CD4-positive, alpha-beta T cell treated with Interleukin-4 for 1 hour (primary cell): ENCODE measurements at places on chromosomes 1 and 21.

DNA sequence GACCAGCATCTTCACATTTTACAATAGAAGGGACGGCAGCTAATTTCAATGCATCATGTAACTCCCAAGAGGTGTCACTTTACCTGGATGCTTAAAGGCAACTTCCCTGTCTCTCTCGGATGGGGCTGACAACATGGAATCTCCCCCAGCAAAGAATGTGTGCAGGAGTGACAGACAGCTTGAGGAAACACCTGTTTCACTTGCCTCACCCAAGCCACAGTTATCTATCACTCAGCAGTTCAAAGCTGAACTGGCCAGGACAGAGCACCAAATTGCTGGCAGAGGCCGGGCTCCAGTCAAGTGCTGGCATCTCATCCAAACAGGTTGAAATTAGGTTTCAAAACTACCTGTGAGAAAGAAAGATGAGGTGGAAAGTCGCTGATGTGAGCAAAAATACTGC is 538.0 kb upstream of the PLXNA2 start:
- no peak for DNase-seq

- DNase-seq, result no peak
Observed at GRCh38 chr1:145963265-145964019, 933 bp downstream of the ANKRD34A start.

- DNase-seq, result no peak
Observed at GRCh38 chr1:218585511-218586184, 240.5 kb downstream of the TGFB2 start.

DNA sequence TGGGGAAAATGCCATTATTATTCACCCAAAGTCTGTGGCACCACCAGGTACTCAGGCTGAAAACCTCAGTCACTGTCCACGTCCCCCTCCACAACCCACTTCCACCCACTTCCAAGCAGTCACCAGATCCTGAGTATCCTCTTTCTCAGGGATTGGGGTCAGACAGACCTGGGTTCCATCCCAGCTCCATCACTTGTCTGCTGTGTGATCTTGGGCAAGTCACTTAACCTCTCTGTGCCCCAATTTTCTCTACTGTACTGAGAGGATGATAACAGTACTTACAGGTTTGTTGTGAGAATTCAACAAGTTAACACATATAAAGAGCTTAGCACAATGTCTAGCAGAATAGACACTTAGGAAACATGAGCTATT is 29.7 kb upstream of the FOXO6 start:
- no peak for DNase-seq

DNA sequence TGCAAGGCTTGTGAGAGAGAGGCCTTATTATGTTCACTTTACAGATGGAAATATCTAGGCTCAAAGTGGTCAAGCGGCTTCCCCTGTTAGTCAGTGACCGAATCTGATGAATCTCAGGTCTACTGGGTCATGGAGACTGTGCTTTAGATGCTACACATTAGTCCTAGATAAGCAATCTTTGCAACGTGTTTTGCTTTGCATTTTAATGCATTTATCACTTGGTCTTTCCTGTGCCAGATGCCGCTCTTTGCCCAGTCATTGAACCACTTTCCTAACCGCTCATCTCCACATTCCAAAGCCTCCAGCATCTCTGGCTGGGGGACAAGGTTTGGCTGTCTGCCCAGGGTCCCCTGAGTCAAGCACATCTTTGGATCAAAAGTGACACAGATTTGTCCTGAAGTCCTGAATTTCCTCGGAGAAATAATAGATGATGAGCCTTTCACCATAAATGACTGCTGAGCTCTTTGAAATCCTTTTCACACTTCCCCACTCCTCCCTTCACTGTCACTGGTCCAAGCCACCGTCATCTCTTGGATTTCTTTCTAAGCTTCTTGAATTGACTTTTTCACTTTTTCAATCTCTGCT is 96.0 kb upstream of the USP24 start:
- DNase-seq, result no peak

DNA sequence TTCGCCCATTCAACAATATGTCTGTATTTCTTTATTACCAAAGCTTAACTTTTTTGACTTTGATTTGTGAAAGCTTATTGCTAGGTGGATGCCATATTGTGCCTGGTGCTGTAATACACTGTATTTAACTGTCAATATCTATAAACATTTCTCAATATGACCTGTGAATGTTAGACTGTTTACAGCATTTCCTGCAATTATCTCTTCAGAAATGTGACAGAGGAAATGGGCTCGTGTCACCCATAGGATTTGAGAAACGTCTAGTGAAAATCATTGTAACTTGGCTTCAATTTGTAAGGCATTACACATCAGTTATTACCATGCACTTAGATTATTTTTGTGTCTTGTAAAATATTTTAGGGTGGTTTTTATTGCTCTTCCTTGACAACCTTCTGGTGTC is 237.8 kb upstream of the ADGRL2 start:
- DNase-seq, result no peak

DNA sequence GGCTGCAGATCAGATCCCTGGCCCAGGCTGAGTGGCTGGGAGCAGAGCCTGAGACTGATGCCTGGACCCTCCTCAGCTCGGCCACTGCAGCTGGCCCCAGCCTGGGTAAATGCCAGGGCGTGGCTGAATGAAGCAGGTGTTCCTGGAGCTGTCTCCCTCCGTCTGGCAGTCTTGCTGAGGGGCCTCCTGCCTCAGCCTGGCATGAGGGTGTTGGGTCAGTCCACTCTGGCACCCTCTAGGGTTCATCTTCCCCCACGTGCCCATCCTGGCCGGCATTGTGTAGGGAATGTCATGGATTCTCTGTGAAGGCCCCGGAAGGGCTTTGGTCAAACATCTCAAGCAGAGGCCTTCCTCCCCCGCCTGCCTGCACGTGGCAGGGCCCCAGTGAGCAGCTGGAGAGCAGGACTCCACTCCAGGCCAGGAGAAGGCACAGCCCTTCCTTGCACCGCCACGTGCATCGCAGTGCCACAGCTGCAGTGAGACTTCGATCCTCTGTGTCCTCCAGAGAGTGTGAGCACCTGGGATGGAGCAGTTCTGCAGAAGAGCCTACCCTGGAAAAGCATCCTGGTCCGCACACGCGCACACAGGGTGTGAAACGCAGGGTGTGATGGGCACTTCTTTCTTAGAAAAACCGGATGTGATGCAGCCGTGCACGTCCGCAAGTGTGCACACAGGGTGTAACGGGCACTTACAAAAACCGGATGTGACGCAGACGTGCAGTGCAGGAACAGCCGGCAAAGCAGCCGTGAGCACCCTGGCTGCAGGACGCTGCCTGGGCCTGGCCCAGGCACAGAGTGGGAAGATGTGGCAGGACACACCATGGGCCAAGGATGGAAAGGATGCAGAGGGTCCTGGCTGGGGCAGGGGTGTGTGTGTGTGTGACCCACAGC is 4.6 kb upstream of the KRTAP10-4 start:
- DNase-seq, result no peak

- peak; percentile 80 for DNase-seq
Observed at GRCh38 chr1:229227298-229227919, 43.5 kb upstream of the RAB4A start.

GRCh38 chr1:217027403-217028080 is 304.3 kb upstream of the ESRRG start:
- no peak for DNase-seq

DNA sequence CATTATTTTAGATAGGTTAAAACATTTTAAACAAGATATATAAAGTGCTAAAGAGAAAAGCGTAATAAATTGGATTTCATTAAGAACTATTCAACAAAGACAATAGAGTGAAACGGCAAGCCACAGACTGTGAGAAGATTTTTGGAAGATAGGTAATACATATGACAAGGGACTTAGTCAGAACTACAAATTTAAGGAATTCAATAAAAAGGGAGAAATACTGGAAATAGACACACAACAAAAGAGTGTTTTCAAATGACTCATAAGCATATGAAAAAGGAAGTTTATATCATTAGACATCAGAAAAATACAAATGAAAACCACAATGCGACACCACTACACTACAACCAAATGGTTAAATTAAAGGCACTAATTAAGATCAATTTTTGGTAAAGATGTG is 90.5 kb downstream of the GDAP2 start:
- no peak for DNase-seq

DNA sequence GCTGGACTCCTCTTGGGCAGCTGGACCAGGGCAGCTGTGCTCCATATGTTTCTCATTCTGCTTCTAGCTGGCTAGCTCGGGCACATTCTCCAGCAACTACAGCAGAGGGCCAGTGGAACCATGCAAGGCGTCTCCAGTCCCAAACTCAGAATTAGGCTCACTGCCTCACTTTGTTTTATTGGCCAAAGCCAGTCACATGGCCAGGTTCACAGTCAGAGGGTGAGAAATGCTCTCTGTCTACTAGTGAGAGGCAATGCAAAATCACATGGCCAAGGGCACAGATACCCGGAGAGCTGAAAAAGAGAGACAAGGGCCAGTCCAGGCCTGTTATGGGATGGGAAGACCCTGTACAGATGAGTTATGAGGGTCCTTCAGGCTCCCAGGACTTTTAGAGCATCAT is 78.8 kb upstream of the KLHDC7A start:
- no peak for DNase-seq

- DNase-seq, result no peak
Observed at GRCh38 chr1:10662824-10663677, 133.4 kb downstream of the CASZ1 start.

- no peak for DNase-seq
Observed at GRCh38 chr1:248816042-248816851, 9.5 kb downstream of the SH3BP5L start.

GRCh38 chr1:178407655-178408054 is 89.1 kb downstream of the CLEC20A start:
- no peak for DNase-seq

DNA sequence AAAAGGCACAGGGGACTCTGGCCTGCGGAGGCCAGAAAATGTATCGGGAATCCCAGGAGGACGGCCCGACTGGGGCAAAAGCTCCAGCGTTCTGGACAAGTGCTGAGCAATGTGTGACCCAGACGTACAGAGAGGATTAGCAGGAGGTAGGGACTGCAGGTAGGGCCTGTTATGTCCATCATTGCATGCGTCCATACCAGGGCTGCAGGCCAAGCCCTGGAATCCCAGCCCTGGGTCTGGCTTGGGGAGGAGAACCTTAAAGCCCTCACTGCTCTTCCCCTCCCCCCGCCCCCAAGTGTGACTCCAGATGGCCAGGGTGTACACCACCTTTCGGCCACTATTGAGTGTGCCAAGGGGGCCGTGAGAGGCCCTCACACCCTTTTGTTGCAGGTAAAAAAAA is 2.0 kb downstream of the RNF207 start:
- no peak for DNase-seq

DNA sequence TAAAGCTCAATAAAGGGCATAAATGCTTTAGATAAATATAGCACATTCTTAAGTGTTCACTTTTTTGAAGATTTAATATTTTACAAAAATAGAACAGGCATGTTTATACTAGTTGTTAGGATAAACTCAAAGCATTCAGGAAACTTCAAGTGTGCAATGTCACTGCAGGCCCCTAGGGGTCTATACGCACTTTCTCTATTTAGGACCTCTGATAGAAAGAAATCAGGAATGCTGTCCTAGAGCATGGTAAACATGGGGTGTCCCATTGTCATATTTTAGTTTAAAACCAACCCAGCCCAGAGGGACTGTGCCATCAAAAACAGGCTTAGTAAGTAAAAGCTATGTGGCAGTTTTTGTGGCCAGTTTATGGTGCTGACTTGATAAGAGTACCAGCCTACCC is 102.2 kb downstream of the BARHL2 start:
- no peak for DNase-seq

- no peak for DNase-seq
Observed at GRCh38 chr21:45390831-45391742, 13.9 kb upstream of the COL18A1 start.

- DNase-seq, result no peak
Observed at GRCh38 chr21:42367367-42368165, 1.2 kb upstream of the TFF1 start.

GRCh38 chr1:22454476-22455056 is 2.9 kb downstream of the ZBTB40 start:
- DNase-seq, result no peak

- DNase-seq, result no peak
Observed at GRCh38 chr1:36733748-36734147, 251.0 kb upstream of the CSF3R start.
